ENCODE measurements at places on chromosomes 11 and 22.

- DNase-seq, result no peak
These were observed 509 bp downstream of the LAMTOR1 start for GRCh38 chr11:72102631-72102945.

GRCh38 chr11:2151500-2152257, 9.3 kb downstream of the INS start:
- peak; percentile 39 for DNase-seq

GRCh38 chr11:22792497-22792896, 37.1 kb downstream of the SVIP start:
- DNase-seq, result no peak

- peak; percentile 97 for DNase-seq
These were observed 96.5 kb downstream of the CWC15 start for GRCh38 chr11:94876645-94877442.

GRCh38 chr22:22018825-22019658, 36.5 kb upstream of the TOP3B start:
- no peak for DNase-seq

DNA sequence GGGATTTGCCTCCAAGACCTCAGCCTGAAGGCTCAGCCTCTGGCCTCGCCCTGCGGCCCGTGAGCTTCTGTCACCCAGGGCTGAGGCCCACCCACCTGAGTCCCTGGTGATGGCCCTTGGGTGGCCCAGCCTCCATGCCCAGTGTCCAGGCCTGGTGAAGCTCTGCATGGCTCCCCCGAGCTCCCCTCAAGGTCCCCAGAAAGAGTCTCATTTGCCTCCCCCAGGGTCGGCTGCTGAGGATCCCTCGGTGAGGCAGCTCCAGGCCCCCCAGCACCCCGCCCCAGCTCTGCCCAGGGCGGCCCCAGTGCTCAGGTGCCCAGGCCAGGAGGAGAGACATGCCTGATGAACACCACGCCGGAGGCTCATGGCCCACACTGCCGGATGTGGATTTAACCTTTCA, 2.1 kb upstream of the TH start:
- DNase-seq, result no peak

- no peak for DNase-seq
These were observed 85.5 kb downstream of the PACS1 start for GRCh38 chr11:66155387-66156073.

DNA sequence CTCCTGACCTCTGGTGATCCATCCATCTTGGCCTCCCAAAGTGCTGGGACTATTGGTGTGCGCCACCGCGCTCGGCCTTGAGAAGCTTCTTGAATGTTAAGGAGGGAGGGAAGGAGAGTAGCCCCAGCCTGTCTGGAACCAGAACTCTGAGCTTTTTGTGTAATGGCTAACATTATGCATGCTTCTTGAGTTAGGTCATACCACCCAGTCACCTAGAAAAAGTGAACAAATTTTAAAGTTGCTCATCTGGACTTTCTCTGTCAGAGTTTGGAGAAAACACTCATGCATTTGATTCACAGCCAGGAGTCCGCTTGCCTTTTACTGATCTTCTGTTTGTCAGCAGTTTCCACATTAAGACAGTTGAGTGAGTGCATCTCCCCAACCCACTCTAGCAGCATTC, 82.1 kb downstream of the PPP6R3 start:
- DNase-seq, result peak; percentile 88

- peak; percentile 85 for DNase-seq
These were observed 52.8 kb upstream of the RRAS2 start for GRCh38 chr11:14411818-14412217.

DNA sequence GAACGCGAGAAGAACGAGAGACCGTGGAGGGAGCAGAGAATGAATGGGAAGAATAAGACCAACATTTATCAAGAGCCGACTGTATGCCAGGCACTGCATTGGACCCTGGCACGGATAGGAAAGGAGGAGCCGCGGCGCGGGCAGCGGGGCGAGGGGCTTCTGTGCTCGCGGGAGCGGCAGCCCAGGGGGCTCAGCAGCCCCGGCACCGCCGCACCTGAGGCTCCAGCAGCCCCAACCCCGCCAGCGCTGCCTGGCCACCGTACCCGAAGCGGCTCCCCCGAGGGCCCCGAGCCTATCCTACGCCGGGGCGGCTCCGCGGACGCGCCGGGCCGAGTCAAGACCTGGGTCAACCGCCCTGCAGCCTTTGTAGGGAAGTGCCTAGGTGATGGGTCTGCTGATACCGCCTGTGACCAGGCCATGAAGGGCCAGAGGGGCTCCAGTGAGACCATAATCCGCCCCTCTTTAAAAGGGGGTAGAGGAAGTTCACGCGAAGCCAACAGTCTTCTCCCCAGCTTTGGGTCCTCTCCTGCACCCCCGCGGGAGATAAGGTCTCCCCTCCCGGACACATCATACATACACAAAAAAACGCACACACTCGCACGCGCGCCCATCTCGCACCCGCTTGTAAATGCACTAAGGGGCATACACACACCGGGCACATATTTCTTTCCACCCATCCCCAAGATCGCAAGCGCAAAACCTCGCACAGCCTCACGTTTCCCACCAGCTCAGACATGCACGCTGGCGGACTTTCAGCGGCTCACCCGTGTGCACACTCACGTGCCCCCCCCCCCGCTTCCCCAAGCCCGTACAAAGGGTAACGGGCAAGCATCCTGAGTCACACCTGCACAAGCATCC, 935 bp upstream of the RTN4RL2 start:
- no peak for DNase-seq

DNA sequence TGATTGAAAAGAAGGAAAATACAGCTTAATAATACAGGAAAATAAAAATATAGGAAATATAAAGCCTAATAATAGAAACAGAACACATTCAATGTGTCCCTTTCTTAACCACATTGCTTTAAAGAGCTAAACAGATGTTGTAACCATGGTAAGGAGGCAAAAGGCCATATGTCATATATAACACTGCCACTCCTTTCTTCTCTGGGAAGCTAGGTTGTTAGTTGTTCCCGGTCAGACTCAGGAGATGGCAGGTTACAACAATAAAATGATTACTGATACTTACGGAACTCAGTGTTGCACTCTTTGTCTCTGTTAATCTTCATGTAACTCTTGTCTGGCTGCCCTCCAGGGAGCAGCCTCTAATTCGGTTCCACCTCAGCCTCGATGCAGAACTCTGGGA, 134.7 kb upstream of the PGR start:
- no peak for DNase-seq

- no peak for DNase-seq
These were observed 803 bp upstream of the IFT27 start for GRCh38 chr22:36776722-36777121.

DNA sequence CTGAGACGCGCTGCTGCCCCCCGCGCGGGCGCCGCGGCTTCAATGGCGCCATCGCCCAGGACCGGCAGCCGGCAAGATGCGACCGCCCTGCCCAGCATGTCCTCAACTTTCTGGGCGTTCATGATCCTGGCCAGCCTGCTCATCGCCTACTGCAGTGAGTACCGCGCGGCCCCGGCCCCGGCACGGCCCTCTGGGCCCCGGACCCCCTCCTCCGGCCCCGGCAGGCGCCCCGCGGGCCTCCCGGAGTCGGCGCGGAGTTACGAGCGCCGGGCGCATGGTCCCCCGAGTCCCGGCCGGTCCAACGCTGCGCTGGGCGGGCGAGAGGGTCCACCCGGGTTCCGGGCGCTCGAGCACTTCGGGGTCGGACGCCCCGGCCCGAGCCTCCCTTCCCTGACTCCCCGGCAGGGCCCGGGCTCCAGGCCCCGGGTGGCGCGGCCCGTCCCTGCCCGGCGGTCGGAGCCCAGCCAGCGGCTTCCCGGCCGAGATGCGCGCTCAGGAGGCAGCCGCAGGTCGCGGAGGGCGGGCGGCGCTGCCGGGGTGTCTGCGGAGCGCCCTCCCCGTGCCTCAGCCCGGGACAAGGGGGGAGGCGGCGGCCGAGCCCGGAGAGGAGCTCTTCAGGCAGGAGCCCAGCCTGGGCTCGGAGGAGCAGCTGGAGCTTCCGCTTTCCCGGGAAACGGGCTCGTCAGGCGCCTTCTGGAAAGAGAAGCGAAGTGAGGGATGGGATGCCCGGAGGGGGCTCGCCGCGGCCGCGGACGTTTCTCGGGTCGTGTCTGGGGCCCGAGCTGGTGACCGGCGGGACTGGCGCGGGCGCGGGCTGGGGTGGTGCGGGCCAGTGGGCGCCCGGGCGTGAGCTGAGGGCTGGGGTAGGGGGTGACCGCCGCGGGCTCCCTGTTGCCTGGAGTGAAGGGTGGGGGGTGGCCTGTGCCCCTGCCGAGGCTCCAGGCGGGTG, 1337.8 kb downstream of the BRD1 start:
- DNase-seq, result no peak

- DNase-seq, result no peak
These were observed 18.1 kb downstream of the TMPRSS13 start for GRCh38 chr11:117910941-117911655.

- peak; percentile 33 for DNase-seq
These were observed 16.9 kb downstream of the CDPF1 start for GRCh38 chr22:46233231-46233630.

GRCh38 chr11:65773784-65774411, 6.9 kb downstream of the AP5B1 start:
- DNase-seq, result no peak

GRCh38 chr22:28942333-28942732, 59.0 kb downstream of the ZNRF3 start:
- DNase-seq, result no peak

DNA sequence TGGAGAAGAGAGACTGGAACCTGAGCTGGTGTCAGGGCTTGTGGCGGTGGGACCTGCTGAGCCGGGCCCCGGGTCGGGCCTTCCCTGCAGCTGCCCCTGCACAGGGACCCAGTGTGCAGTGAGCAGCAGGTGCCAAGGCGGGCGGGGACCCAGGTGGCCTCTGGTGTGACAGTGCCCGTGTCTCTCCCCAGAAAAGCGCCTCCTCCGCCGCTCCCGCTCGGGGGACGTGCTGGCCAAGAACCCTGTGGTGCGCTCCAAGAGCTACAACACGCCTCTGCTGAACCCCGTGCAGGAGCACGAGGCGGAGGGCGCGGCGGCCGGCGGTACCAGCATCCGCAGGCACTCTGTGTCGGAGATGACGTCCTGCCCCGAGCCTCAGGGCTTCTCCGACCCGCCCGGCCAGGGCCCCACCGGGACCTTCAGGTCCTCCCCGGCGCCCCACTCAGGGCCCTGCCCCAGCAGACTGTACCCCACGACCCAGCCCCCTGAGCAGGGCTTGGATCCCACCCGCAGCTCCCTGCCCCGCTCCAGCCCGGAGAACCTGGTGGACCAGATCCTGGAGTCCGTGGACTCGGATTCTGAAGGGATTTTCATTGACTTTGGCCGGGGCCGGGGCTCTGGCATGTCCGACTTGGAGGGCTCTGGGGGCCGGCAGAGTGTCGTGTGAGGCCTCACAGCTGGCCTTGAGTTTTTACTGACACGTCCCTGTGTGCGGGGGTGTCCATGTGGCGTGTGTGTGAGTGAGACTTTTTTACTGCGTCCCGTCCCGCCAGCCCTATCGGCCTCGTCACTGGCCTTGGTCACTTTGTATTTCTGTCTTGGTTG, 15.6 kb upstream of the ARHGAP8 start:
- DNase-seq, result no peak

DNA sequence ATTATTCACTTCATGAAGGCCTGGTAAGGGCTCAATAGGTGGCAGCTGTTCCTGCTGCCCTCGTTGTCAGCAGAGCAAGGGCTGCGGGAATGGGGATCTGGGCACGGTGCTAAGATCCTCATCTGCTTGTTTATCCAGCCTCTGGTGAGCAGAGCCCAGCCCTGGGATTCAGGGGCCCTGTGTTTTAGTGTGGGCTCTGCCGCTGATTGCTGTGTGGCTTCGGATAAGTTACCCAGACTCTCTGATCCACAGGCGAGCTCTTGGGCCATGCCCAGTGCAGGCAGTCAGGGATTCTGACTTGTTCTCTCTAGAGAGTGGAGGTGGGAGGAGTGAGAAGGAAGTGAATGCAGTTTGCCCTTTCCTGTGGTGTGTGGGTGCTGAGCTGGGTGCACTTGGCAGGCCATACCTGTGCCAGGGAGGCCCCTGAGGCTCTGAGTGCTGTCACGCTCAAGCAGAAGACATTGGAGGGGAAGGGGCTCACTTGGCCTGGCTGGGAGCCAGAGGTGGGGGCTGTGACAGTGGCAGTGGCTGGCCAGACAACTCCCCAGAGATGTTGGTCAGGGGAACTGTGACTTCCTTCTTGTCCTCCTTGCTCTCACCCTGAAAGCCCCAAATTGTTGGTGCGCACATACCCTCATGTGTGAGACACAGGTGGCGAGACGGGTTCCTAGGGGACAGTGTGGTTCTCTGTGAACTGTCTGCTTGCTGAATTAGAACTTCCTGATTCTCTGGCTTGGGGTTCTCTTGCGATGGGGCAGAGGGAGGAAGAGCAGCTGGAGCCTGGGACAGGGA, 43.7 kb downstream of the CD82 start:
- no peak for DNase-seq

- DNase-seq, result peak; percentile 56
These were observed 204.4 kb downstream of the FAM76B start for GRCh38 chr11:95585069-95585751.

- DNase-seq, result no peak
These were observed 9.9 kb downstream of the NAP1L4 start for GRCh38 chr11:2982214-2982613.

DNA sequence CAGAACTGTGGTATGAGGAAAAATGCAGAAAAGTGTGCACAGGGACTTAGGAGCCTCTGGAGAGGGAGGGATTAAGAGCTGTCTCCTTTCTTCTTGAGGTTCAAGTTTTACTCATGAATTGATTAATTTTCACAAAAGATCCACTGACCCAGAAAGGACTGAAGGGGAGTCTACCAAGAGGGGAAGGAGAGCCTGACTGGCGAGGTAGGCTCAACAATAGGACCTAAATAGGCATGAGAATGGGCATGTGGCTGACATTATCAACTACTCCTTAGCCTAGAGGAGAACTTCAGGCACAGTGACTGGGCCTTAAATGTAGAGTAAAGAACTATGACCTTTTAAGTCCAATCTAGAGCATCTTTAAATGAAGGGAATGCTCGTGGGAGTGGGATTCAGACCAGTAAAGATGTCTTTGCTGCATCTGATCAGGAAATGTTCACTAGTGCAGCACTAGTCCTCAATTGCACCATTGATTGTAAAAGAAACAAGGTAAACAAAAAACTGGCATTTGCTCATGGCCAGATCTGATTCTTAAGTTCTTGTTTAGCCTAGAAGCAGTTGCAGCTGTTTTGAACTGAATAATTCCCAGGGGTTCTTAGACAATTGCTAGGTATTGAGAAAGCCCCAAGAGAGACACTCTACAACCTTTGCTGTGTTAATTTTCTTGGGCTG, 135.6 kb downstream of the RAB38 start:
- DNase-seq, result no peak
